ENCODE measurements at places on chromosomes 7 and 10.

DNA sequence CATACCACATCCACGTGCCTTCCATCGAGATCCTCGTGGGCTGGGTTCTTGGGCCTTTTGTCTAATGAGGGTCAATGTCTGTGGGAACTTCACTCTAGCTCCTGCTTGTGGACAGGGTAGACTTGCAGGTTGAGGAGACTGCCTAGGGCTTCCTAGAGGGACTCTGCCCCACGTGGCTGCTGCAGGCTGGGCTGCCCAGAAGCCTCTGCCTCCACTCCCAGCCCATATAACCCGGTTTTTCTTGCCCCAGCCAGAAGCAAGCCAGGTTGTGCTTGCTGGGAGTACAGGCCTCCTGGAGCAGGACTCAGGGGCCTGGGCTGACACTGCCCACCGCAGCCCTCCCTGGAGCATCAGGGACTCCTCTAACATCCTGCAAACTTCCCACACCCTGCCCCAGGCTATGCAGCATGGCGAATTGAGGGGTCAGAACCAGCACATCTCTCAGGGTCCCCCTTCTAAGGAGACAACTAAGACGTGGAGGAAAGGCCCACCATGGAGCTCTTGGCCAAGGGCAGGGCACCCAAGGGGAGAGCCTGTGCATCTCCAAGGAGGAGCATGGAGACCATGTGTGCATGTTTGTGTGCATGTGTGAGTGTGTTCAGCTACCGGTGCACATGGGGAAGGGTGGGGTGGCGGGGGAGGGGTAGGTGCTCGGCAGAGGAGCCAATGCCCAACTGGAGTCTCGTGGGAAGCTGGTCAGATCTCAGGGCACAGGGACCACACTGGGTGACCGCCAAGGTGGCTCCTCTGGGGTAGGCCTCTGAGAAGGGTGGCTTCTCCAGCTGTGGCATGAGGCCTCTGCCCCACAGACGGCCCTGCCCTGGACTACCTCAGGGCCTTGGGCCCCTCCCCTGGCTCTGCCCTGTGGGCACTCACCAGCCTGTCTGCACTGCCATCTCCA is 62.6 kb downstream of the RASGEF1A start:
- no peak for DNase-seq

DNA sequence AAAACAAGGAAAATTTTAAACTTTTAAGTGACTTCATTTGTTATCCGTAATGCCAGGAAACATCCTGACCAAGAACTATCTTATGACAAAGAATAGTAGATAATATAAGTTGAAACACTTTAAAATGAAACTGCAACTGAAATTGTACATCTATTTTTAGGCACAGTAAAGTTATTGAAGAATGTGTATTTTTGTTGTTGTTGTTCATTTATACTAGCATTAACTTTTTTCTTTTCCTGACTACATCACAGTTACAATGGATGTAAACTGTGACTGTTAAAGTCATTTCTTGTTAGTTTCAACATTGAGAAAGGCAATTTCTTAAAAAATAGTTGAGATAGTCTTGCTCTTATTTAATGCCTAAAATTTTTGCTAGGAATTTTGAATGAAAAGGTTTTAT is 2.6 kb downstream of the CPED1 start:
- DNase-seq: no peak

- no peak for DNase-seq
Observed at GRCh38 chr7:99453105-99453504, 12.9 kb downstream of the ATP5MF start.

GRCh38 chr7:50362712-50363282 is 58.3 kb downstream of the IKZF1 start:
- DNase-seq: no peak

GRCh38 chr7:140591180-140591902 is 49.3 kb downstream of the DENND2A start:
- no peak for DNase-seq
